ENCODE measurements at places on chromosomes 16 and 17.

GRCh38 chr16:88739139-88739976 is 33.1 kb downstream of the CTU2 start:
- no peak for DNase-seq

DNA sequence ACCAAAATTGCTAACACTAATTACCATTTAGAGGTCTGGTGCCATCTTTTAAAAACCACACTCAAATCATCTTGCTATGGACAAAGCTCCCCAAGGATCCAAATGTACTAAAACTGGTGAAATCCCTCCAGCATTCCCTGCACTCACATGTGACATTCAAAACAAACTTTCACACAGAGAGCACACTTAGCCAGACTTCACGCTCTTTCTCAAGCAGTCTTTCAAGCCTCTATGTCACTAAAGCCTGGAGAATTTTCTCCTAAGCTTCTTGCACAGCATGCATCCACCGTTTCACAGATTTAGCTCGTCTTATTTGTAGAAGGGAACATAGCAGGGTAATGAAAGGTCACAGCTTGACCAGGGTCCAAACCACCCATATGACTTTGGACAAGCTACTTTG is 19.3 kb downstream of the CMTM3 start:
- no peak for DNase-seq

DNA sequence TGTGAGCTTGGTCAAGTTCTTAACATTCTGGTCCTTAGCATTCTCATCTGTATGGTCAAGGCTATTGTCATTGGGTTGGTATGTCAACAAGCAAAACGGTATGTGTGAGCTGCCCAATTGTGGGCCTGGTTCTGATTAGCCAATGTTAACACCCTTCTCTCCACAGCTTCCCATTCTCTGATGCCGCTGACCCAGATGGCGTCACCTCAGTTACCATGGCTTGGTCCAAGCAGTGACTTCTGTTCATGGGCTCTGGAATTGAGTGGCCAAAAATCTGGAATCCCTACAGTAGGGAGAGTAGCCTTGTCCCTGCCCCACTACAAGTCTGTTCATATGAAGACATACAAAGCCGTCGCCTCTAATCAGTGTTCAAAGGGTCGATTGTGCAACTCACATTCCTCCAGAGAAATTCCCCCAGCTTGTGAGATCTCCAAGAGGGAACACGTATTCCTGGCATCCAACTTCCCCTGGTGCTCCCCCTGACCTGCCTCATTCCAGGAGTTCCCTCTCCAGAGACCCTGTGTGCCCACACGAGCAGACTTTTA is 15.8 kb downstream of the TMEM98 start:
- DNase-seq, result no peak

GRCh38 chr16:8990445-8990844 is 26.7 kb upstream of the USP7 start:
- no peak for DNase-seq

DNA sequence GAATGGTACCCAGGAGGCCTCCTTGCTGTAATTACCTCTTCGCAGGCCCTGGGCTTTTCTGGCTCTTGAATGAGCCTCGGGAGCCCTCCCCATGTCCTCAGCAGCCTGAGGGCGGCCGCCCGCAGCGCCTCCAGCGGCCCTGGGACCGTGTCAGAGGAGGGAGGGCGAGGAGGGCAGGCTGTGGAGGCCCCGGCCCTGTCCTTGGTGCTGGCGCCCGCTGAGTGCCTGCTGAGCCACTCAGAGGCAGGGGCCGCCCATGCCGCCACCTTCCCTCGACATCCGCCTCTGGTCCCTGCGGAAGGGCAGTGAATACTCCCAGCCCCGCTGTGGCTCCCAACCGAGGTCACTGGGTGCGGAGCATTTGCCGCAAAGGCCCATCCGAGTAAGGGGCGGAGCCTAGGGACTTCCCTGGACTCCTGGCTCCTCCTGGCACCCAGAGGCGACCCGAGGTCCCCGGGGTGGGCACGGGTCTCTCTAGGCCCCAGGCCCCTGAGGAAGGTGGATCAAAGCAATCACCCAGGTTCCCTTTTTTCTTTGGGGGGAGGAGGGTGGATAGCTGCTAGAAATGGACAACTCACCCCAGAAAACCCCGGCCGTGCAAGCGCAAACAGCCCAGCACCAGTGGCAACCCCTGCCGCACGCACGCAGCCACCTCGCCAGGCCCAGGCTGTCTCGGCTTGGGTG is 2.8 kb downstream of the RBFOX3 start:
- DNase-seq, result no peak

DNA sequence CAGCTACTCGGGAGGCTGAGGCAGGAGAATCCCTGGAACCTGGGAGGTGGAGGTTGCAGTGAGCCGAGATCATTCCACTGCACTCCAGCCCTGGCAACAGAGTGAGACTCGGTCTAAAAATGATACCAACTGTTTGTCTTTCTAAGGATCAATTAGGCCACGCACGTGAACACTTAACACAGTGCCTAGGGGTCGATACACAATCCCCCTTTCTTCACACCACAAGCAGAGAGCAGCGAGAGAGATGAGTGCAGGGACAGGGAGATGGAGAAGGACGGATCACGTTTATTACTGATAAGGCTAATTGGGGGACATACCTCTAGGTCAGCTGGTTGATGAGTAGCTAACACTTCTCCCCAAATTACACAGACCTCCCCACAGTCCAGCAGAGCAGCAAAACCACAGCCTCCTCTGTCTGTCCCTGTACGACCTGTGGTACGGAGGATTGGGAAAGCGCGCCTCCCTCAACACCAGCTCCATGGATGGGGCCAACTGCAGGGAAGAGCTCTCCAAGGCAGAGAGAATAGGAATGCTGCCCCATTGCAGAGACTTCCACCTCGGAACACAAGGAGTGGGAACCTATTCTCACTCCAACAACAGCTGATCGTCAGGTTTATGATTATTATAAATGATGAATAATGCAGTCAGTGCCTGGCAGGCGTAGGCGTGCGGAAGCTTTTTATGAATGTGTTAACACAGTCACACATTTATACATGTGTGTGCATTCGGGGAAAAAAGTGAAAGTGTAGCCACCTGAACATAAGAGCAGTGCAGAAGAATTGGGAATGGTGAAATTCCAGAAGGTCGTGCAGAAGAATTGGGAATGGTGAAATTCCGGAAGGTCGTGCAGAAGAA is 155.1 kb downstream of the C16orf95 start:
- peak; percentile 18 for DNase-seq

GRCh38 chr17:65601145-65601544 is 39.7 kb upstream of the AXIN2 start:
- no peak for DNase-seq

- DNase-seq, result no peak
Observed at GRCh38 chr16:10300905-10301304, 85.0 kb upstream of the ATF7IP2 start.

Measured in activated naive CD4-positive, alpha-beta T cell treated with anti-CD3 and anti-CD28 coated beads, Interleukin-2, amount 50 U/mL, for 72 hours (primary cell).